ENCODE measurements at places on chromosomes 2 and 18.

DNA sequence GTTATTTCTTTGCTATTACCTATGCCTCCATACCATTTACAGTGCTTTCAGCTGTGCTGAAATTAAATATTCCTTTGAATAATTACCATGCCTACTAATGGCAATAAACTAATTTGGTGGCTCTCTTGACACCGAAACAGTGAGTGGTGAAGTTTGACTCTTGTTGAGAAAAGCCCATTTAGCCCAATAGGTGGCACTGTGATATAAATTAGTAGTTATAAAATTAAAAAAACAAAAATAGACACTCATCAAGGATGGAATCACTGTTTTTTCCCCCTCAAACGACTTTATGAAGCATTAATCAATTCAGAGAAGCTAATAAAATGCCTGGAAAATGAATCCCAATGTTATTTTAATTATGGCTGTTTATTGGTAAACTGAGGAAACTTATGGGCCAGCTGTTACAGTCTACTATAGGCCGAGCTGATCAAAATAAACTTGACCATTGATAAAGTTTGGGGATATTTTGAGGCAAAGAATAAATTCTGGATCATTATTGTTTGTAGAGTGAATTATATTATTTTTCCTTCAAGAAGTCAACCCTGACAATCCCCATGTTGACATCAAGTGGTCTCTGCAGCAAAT lies 339.6 kb downstream of the TRIB2 start:
- no peak for DNase-seq
- no peaks in the 10 kb centered on the region for H3K27me3 ChIP-seq
- H3K4me1 ChIP-seq, result no peaks in the 10 kb centered on the region
- H3K36me3 ChIP-seq, result no peaks in the 10 kb centered on the region

DNA sequence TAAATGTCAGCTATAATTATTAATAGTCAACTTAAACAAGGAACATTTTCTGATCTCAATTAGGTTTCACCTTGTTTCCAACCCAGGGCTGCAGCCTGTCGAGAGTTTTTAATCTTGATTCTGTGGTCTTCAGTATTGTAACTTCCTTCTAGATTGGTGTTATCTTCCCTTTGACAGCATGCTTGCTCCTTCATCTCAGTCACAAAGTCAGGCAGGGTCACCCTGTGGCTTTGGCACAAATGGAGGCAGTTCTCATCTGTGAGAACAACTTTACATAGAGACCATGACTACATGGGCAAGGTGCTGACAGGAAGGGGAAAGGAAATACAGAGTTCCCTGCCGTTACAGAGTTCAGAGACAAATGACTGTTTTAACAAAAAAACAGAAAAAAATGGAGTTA lies 50.5 kb downstream of the HNRNPLL start:
- H3K27ac ChIP-seq, result no peak overlapping the region
- H3K4me3 ChIP-seq, result no peak overlapping the region
- H3K4me1 ChIP-seq, result no peaks in the 10 kb centered on the region

DNA sequence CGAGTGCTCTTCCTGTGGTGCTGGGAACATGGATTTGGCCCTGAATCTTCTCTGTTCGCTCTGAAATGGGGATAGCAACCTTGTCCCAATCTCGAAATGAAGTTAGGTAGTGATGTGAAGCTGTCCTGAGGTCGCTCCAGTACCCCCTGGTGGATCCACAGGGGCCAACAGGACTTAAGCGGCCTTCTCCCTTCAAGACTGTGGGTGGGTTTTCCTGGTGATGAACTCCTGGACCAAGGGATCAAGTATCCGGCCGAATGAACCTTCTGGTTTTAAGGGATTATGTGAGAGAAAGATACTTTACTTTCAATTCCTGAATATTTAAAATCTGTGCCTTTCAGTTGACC lies 156.5 kb downstream of the NAPG start:
- no peak for DNase-seq
- no peaks in the 10 kb centered on the region for H3K36me3 ChIP-seq
- no peaks in the 10 kb centered on the region for H3K4me1 ChIP-seq
- no peak overlapping the region for H3K4me3 ChIP-seq
- no peaks in the 10 kb centered on the region for H3K27me3 ChIP-seq

DNA sequence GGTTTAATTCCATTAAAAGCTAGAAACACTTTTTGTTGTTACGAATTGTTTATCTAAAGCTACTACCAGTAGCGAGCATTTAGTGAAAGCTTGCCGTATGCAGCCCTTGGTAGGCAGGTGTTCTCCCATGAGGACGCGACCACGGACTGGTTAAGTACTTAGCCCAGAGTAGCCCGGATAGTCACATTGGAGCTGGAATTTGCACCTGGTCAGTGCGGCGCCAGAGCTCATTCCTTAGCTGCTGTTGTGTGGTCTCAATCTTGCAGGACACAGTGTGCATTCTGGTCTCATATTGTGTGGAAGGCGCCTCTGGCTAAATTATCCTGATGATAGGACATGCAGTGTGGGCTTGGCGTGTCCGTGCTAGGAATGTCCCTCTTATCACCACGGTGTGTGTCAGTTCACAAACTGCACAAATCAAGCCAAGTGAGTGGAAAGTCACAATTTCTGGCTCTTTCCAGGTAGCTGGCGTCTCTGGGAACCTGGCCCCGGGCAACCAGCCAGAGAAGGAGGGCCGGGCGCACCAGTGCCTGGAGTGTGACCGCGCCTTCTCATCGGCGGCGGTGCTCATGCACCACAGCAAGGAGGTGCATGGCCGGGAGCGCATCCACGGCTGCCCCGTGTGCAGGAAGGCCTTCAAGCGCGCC lies 133.3 kb downstream of the ZNF236 start:
- H3K27me3 ChIP-seq, result no peaks in the 10 kb centered on the region
- no peak overlapping the region for H3K4me3 ChIP-seq
- peak; percentile 70 for DNase-seq
- no peak overlapping the region for H3K27ac ChIP-seq
- peaks cover 3% of the 10 kb centered on the region for H3K36me3 ChIP-seq
- H3K4me1 ChIP-seq, result peaks cover 12% of the 10 kb centered on the region

All from transverse colon (tissue), 4 donors.